ENCODE measurements at places on chromosomes 5 and 9.
A peak's percentile ranks its signal among the peaks of the same experiment; 100 is the strongest.

DNA sequence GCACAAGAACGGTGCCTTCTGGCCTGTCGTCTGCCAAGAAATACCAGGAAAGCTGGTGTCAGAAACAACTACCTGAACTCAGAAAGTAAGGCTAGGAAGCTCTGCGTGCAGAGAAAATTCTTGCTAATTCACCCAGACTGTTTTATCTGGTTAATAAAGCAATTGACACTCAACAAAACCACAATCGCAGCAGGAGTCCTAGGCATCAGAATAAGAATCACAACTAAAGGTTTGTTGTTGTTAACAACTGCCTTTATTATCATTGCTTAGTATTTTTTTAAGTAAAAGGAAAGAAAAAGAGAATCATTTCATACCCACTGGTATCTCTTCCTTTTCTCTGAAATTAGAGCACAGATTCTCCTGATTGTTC lies 3.9 kb upstream of the ISL1 start:
- no peak for DNase-seq

DNA sequence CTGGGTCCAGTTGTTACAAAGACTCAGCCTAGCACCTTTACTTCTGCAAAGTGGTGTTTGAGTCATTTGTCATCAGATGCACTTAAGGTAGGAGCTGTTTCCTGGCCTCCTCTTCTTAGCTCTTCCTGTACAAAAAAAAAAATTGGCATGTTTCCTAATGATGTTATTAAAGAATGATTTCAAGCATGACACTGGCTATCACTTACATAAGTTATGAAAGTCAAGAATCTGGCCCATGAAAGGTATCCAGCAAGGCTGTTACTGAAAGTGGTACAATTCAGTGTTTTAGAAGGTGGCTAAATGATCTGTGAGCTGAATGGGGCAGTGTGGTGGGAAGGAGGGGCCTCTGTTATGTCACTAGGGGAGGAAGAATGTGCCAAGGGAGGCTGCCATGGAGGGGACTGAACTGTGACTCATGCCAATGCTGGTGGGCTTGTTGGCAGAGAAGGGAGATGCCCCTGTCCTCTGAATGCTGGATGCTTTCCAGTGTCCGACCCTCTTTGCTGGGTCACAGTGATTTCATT lies 175.1 kb upstream of the MAP1B start:
- DNase-seq: no peak

- DNase-seq: peak; percentile 66
These were observed 42.8 kb downstream of the ACO1 start for GRCh38 chr9:32427111-32427873.

- no peak for DNase-seq
These were observed 3.9 kb downstream of the NR2F1 start for GRCh38 chr5:93586736-93587596.

- no peak for DNase-seq
These were observed 46.3 kb downstream of the DENND1A start for GRCh38 chr9:123883634-123884033.

DNA sequence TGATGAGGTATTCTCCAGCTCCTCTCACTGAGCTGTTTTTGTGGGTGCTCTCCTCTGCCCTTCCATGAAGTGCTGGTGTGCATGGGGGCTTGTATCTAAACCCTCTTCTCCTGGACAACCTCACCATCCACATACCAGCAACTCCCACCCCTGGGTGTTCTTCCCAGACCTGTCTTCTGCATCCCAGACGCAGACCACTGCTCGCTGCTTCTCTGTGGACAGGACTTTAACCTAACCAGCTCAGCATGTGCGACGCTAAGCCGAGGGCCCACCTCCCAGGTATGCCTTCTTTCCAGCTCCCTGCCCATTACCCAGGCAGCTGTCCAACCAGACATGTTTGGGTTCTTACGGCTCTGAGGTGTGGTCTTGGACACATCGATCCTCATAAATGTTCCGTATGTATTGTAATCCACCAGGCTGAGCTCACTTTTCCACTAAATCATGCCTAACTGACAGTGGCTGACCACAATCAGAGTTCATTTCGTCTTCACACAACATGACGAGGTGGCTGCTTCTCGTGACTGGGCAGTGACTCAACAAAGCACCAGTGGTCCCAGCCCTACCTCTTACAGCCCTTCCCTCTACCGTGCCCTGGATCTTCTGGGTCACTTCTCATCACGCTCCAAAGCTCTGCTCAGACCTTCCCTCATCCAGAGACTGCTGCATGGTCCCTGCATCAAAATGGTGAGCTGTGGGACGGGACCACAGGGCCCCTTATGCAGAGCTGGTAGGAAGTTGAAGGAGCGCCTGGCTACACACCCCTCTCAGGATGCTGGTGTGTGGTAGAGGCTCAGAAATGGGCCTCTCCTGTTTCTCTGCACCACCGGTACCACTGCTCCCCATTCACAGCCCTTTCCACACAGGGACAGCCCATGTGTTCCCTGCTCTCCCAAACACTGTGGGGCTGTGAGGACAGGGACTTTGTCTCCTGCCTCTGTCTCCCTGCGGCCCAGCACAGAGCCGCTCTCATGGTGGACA lies 9.6 kb upstream of the PTGES2 start:
- DNase-seq: no peak

- no peak for DNase-seq
These were observed 32.4 kb upstream of the CKS2 start for GRCh38 chr9:89278551-89278950.

DNA sequence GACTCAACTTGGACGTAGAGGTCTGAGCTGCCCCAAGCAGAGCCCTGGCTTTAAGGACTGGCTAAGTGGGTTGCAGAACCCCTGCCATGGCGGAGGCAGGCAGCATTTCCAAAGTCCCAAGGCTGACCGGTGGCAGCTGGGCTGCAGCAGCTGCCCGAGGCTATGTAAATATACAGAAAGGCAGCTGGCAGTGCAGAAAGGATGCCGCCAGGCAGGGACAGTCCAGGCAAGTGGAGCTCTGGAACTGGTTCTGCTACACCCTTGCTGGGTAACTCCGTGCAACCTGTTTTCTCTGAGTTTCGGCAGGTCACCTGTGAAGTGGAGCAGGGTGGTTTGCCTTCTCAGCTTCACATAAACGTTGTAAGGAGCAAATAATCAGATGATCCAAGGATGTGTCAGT lies 46.0 kb downstream of the SHB start:
- DNase-seq: no peak

DNA sequence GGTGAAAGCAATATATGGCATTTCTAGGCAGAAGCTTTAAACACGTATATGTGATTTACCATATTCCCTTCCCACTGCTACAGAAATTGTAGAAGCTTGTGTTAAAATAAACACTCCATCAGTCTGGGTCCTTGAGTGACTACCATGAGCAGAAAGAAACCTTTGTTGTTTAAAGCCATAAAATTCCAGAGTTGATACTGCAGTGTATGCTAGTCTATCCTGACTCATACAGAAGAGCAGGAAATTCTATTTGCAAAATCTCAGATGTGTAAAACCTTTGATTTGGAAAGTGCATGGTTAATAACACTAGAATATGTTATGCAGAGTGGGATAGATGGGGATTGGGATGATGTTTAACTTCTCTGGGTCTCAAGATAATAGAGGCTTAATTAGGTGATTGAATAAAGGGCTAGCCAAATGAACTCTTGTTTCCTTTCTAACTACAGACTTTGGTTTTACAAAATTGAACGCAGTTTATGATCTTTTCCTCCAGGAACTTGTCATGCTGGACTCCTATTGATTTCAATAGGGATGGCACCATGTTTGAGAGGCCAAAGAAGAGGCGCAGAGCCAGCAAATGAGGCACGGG lies 282.7 kb upstream of the VLDLR start:
- DNase-seq: no peak

DNA sequence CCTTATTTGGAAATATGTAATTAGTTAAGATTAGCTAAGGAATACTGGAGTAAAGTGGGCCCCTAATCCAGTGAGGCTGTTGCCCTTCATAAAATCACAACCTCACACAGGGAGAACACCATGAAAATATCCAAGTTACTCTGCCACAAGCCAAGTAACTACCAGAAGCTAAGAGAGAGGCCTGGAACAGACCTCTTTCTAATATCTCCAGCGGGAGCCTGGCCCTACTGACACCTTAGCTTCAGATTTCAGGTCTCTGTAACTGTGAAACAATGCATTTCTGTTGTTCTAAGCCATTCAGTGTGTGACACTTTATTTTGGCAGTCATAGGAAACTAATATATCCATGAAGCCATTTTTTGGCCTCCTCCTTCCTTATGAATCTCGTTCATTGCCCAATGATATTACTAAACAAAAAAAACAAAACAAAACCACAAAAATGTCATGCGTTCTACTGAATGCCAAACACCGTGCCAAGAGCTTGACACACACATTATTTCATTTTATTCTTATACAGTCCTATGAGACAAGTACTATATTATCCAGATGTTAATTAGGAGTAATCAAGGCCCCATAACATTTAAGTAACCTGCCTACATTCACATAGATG lies 699.0 kb downstream of the MAT2B start:
- DNase-seq: no peak

- DNase-seq: no peak
These were observed 54.8 kb downstream of the UBAP1 start for GRCh38 chr9:34233672-34234071.

DNA sequence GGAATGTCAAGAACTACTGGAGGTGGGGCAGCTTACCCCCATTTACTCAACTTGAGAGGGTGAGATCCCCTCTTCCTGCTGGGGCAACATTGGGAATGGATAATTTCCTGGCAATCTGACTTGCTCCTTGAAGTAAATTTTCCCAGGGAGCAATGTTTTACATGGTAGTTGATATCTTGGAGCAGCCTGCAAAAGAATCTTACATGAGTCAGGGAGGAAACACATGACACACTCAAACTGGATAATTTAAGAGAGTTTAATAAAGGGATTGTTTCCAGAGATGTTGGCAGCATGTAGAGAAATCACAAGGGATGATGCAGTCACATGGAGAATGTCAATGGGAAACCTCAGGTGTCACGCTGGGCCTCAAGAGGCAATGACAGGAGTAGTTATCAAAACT lies 212.5 kb downstream of the GAS1 start:
- DNase-seq: no peak

DNA sequence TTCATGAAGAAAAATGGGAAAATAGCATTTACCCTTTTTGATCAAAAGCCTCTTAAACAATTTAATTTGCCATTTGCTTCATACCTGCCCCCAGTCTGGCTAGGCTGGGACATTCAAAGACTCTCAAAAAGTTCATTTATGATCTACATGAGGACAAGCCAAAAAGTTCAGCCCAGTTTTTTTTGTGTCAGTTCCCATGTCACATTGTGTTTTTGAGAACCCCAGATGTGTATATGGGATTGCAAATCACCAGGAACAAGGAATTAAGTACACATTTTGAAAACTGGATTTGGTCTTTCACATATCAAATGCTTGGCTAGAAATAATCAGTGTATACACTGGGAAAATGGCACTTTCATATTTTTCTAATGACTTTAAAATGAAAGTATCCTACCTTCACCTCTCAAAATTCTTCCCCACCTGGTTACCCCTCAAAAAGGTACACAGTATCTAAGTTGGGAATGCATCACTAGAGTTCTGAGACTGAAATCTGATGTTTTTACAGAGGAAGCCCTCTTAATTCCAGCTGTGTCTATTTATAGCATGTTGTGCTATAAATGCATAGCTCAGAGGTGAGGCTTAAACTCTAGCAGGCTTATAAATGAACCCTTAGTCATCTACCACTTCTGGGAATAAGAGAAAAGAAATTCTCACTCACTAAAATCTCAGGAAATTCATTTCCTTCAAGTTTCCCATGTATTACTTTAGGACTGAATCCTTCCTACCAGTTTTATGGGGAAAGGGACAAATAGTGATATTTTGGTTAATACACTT lies 9.3 kb downstream of the STOM start:
- no peak for DNase-seq

DNA sequence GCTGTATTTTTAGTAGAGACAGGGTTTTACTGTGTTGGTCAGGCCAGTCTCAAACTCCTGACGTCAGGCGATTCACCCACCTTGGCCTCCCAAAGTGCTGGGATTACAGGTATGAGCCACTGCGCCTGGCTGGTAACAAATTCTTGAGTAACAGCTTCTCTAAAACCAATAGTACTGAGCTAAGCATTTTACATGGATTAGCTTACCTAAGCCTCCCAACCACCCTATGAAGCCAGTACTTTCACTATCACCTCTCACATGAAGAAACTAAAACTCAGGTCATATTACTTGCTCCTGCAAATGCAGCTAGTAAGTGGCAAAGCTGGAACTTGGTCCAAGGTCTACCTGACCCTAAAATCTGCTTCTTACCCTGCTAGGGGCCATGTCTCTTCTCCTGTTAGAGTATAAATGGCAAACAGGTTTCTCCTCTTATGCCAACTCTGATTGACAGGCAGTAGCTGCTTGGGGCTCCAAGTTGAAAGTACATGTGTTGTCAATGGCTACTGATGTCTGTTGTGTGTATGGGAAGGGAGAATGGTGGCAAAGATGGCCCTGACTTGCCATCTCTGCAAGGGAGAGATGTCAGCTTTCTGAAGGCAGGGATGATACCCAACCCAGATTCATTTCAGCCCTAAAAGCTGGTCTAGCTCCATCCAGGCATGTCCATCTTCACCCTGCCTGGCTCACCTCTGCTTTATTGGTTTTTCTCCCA lies 4.0 kb downstream of the PHF19 start:
- no peak for DNase-seq

DNA sequence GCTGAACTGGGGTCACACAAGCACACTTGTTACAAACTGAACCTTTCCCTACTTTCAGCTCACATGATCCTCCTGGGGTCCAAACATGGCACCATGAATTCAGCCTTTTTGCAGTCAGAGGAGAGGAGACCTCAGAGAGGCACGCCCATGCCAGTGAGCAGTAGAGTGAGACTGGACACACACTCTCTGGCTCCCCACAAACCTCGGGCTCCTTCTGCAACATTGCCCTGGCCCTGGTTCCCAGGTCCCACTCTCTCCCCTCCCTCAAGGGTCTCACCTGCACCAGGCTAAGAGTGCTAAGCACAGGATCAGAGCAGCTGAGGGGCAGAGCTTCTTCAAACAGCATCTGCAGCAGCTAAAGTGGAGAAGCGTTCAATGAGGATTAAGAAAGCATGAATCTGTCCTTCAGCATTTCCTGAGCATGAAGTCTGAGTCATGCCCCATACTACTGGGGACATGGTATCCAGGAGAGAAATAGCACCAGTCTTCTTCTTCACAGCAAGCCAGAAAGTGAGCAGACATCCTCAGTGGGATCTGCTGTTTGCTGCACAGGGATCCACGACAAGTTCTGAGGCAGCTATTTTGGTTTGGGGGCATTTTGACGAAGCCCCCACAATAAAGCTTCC lies 27.2 kb downstream of the SLC35A4 start:
- DNase-seq: no peak

- no peak for DNase-seq
These were observed 9.1 kb upstream of the MGAT1 start for GRCh38 chr5:180811623-180812124.

- no peak for DNase-seq
These were observed 52.3 kb upstream of the IFNK start for GRCh38 chr9:27471789-27472188.

DNA sequence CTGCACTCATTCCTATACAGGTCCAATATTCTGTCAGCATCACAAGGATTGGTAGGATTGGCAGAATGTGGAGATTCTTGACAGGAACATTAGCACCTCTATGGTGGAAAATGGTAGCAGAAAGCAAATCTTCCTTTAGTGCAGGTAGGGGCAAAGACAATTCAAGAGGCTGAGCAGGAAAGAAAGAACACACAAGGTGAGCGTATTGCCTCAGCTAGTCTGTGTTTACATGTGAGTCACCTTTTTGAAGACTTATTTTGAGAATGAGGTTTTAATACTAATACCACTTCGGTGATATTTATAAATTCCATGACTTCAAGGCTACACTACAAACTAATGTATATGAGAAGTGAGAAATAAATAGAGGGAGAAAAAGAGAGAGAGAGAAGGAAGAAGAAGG lies 717.0 kb downstream of the BRINP1 start:
- DNase-seq: no peak

GRCh38 chr9:123548741-123549545 lies 192.9 kb downstream of the CRB2 start:
- peak; percentile 31 for DNase-seq

- no peak for DNase-seq
These were observed 144.7 kb upstream of the IER5L start for GRCh38 chr9:129322641-129323375.
